ENCODE measurements at places on chromosomes 6 and 20.

GRCh38 chr20:42173440-42173839 lies 555.3 kb upstream of the CHD6 start:
- DNase-seq: no peak

- no peak for DNase-seq
Observed at GRCh38 chr6:69732640-69733039, 64.2 kb downstream of the LMBRD1 start.

- no peak for DNase-seq
Observed at GRCh38 chr6:32393665-32394420, 13.1 kb downstream of the BTNL2 start.

DNA sequence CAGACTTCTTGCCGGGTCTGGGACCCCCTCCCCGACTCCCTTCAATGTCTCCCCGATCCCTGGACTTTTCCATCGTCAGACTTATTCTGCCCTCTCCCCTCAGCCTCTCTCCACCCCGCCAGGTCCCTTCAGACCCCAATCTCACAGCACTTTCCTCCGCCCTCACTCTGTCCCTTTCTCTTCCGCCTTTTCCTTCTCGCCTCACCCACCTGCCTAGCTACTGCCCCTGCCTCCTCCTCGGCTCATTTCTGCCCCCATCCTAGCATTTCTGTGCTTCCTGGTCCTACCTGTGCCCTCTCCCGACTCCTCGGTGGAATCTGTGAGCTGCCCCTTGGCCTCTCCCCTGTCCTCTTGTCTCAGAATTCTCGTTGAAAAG lies 616 bp downstream of the CHMP4B start:
- no peak for DNase-seq

DNA sequence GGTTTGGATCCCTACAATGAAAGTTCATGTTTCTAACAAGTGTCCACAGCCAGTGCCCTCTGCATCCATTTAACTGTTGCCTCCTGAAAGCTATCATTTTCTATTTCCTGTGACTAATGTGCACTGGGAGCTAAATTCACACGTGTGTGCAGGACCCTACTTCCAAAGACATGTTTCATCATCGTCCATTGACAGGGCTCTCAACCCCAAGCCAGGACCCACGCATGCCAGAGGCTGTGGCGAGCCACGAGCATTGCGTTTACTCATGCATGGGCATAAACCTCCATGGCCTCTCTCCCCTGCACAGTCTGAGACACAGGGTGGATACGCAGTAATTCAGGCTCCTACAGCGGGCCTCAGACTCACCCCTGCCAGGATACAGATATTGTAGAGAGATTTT lies 153.2 kb downstream of the MAFB start:
- DNase-seq: no peak
